ENCODE measurements at places on chromosomes 12 and 14.

- DNase-seq, result no peak
These were observed 149.2 kb downstream of the DUSP6 start for GRCh38 chr12:89203144-89203543.

GRCh38 chr12:56029166-56029519 lies 8.3 kb downstream of the IKZF4 start:
- no peak for DNase-seq

DNA sequence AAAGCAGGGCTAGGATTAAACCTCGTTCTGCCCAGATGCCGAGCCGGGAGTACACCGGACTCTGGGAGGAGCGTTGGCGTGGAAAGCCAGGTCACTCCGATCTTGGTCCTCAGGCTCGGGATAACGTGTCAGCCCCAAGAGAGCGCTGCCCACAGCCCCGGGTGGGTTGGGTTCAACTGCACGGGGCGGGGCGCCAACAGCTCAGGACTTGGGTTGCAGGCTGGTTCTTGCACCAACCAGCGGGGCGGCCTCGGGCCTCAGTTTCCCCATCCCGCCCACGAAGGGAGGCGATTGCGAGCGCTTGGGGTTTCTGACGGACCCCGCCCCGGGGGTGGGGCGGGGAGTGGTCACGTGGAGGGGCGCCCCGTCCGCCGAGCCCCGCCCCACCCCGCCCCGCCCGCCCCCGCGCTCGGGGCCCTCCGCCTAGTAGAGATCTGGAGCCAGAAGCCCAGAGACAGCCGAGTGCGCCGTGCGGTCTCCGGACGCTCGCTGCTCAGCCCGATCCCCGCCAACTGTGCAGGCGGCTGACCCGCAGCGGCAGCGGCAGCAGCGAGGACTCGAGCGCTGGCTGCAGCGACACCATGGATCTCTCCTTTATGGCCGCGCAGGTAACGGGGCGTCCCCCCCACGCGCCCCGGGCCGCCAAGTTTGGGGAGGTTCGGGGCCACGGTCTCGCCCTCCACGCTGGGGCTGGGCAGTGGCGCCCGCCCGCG lies at the start of gene C14orf132:
Gene C14orf132 (plus strand): TSS at position 443 of the 713 bp plus-strand sequence. CDS start 139 bp downstream, at position 582.
- DNase-seq, result no peak

DNA sequence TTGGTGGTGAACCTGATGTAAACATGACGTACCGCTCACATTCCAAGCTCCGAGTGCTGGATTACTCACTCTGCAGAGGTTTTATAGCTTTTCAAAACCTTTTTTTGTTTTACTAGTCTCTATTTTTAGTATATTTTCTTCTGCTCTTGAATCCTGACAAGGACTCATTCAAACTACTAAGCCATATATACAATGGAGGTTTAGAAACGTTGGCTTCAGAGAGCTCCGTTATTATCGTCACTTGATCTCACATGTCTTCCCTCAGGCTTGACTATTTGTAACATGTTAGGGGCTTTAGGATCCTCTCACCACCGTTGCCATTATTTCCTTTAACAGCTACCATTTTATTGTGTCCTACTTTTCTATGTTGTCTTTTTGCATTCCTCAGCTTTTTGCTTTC lies 1321.5 kb upstream of the FLRT2 start:
- no peak for DNase-seq

DNA sequence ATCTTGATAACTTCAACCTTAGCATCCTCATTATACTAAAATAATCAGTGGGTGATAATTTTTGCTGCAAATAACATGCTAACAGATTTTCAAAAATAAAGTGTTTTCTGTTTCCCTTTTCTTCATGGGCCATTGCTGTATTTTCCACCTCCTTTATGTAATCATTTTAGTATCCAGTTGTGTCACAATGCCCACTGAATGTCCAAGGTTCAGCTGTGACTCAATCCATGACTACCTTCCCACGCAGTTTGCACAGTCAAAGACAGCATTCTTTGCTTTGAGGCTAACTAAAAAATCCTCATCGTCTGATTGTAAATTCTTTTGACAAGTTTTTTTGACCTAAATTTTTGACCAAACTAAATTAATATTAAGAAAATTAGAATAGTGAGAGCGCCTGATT lies 474.1 kb downstream of the FLRT2 start:
- DNase-seq, result no peak

- no peak for DNase-seq
These were observed 71.8 kb upstream of the MAX start for GRCh38 chr14:65173973-65174693.

DNA sequence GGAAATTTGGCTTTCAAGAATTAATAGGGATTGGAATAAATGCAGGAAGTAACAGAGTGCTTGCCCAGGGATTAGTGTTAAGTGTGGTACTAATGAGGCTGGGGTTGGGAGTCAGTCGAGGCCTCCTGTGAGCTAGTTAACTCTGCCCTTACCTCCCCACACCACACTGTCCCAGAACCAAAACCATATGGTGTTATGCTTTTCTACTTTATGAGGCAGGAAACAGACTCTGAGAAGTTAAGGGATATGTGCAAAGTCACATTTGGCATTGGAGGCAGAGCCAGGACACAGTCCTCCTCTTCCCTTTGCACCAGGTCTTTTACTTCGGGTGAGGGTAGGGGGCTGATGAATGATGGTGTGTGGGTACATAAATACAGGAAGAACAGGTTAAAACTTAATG lies 41.9 kb downstream of the PELI2 start:
- no peak for DNase-seq

GRCh38 chr14:76386944-76387782 lies 11.2 kb downstream of the ESRRB start:
- DNase-seq, result peak; percentile 20

GRCh38 chr12:53217051-53217930 lies 10.2 kb upstream of the ITGB7 start:
- no peak for DNase-seq

- peak; percentile 0 for DNase-seq
These were observed 391.3 kb upstream of the FOXG1 start for GRCh38 chr14:28375295-28375694.

DNA sequence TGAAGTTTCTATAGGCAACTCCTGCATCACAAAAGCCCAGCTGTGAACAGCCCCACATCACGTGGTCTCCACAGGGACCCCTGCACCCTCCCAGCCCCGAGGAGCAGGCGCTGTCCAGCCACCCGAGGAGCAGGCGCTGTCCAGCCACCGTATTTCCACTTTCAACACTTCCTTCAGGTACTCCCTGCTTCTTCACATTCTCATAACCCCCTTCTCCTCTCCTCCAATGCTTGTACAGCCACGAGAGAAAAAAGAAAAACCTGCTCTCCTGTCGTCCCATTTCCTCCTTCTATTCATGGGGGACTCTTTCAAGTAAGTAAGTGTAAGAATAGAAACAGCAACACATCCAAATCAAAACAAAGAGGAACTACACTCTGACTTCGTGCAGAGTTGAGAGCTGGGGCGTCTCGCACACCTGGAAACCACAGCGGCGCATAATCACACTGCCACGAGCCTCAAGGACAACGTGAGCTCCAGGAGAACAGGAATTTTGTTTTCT lies 11.9 kb downstream of the CDC42BPB start:
- no peak for DNase-seq

DNA sequence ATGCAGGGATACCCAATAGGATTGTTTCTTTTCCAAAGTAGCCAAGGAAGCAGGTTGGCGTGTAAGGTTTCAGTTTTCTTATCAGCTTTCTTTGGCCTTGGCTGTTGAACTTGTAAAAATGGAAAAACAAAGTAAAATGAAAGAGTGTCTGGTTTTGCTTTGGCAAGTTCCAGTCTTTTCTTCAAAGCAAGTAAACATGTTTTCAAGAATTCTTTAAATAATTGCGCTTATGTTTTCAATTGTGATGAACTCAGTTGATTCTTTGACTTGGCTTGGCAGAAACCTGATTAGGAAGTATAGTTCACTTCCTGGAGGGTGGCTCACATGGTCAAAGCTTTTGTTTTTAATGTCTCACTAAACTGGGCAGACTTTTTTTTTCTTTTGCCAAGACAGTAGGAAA lies 112.2 kb upstream of the USP44 start:
- DNase-seq, result peak; percentile 4

DNA sequence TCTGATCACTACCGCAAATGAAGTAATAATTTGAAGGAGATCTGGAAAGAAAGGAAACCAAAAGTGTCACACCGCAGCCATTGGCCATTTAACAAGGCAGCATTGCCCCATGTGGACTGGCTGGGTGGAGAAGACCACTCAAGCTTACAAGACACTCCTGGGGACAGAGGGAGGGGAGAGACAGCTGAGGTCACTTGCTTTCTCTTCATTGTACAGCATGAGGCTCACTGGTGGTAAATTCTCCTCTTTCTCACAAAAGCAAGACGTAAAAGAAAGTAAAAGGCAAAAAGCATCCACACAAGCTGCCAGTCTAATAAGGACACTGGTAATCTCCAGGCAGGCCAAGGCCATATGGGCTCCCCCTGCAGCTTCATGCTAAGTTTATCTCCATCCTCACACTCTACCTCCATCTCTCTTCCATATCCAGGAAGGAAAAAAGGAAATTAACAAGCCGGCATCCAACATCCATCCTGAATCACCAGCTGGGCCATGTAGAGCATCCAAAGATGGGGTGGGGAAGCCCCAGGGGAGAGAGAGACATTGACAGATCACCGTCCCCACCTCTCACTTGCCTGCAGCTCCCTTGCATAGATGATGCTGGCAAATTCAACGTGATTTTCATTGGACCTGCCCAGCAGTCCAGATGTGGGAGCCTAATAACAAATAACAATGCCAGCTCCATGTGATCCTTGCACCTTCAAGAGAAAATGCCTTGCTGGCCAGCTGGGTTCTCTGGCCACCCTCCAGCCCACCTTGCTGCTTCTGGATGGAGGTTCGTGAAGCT lies 100.6 kb downstream of the DPF3 start:
- no peak for DNase-seq

GRCh38 chr12:22518060-22518719 lies 26.2 kb downstream of the C2CD5 start:
- DNase-seq, result no peak

GRCh38 chr14:101876555-101876938 lies 87.8 kb upstream of the DYNC1H1 start:
- DNase-seq, result no peak

DNA sequence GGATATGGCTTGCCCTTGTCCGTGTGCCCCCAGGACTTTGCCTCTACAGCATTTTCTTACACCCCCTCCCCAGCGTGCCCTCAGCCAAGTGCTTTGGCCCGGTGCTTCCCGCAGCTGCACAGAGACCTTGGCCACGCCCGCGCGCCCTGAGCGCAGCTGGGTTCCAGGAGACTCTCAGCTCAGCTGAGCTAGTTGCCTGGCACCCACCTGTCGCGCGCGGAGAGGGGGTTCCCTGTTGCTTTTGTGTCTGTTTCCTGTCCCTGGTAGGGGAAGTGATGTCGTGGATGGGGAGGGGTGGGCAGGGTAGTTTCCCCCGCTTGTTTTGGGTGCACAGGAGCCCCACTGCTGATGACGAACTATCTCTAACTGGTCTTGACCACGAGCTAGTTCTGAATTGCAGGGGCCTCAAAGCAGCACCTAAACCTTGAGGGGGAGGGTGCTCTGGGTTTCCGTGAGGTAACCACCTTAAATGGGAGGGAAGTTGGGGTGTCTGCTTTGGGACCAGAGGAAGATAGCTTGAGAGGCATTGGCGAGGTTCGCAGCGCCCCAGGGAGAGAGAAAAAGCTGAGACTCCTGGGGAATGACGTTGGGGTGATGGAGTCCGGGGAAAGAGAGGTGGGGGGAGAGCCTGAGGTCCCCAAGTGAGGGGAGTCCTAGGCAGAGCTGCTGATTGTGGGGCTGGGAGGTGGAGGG lies 1.5 kb downstream of the DIO3 start:
- DNase-seq, result no peak

GRCh38 chr12:99381992-99382391 lies 265.6 kb upstream of the GARIN6 start:
- no peak for DNase-seq

DNA sequence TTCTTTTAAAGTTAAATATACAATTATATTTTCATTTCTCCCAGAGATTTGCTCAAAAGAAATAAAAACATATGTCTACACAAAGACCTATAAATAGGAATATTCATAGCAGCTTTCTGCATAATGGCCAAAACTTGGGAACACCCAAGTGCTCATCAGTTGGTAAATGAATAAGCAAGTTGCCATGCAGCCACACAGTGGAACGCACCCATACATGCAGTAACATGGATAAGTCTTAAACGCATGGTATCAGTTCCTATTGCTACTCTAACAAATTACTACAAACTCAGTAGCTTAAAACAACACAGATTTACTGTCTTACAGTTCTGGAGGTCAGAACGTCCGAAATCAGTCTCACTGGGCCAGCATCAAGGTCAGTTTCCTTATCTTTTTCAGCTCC lies 78.5 kb downstream of the DPF3 start:
- DNase-seq, result no peak

- no peak for DNase-seq
These were observed 14.6 kb upstream of the CABP1 start for GRCh38 chr12:120625557-120626419.

DNA sequence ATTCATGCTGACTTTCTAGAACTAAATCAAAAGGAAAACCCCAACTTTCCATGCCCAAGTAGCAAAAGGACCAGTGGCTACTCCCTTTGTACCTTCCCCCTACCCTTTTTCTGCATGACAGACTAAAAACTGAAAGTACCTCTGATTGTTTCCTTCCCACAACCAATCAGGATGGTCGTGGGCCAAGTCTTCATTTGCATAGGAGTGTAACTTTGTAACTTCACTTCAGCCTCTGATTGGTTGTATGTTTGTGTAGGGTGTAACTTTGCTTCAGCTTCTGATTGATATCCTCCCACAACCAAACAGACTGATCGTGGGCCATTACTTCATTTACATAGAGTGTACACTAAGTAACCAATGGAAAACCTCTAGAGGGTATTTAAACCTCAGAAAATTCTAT lies 96.5 kb downstream of the DENND5B start:
- no peak for DNase-seq

DNA sequence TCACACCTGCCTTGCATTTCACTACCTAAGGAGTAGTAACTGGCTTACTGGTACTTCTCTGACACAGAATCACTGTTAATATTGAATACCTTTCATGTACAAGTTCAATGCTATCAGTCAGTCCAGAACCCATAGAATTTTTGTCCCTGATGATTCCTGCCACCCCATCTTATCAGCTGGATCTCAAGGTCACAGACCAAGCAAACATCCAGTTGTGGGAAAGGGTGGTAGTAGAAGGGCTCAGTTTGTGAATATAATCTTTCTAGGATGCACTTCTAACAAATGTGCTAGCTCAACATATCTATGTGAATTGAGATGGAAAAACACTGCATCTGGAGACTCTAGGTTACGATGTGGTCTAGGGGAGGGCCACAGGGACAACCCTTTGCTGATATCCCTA lies 14.1 kb downstream of the PPP1CC start:
- no peak for DNase-seq

- no peak for DNase-seq
These were observed 166.1 kb upstream of the KITLG start for GRCh38 chr12:88746386-88746785.

DNA sequence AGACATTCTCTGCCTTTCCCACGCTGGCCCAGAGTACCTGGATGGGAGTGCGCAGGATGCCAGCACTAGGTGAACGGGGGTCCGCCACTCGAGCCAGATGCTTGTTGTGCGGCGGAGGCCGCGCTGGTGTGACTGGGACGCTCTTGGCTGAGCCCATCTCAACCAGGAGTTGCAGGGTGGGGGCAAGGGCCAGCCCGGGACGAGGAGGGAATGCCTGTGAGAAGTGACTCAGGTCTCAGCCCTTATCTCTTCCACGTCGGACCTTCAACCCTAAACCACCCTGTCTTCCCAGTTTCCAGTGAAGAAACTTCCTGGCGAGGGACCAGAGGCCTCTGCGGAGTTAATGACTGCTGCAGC lies 312 bp downstream of the CDCA3 start:
- no peak for DNase-seq

Measured in AG09319 (cell line).